ENCODE measurements at places on chromosomes 6 and 20.
A peak's percentile ranks its signal among the peaks of the same experiment; 100 is the strongest.

GRCh38 chr6:87308970-87309369, 13.4 kb upstream of the SMIM8 start:
- no peak for DNase-seq

GRCh38 chr6:27777614-27778355, 134.4 kb downstream of the OR2B2 start:
- no peak for DNase-seq

- no peak for DNase-seq
Measured at GRCh38 chr6:117829594-117830319, 77.3 kb upstream of the SLC35F1 start.

DNA sequence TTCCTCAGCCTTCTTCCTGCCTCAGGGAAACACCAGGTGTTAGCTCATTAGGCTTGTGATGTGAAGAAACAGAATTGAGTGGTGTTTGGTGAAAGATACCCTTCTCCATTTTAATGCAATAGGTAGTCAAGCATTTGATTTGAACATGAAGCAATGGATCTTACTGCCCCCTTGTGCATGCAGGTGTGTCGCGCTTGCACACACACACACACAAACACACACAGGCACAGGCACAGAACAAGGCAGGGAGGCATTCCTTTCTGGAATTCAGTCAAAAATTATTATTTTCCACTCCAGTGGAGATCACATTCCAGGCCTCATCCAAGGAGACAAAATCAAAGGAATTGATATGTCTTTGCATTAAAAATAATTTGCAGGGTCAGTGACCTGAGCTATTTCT, 667.0 kb upstream of the MARCKS start:
- no peak for DNase-seq

DNA sequence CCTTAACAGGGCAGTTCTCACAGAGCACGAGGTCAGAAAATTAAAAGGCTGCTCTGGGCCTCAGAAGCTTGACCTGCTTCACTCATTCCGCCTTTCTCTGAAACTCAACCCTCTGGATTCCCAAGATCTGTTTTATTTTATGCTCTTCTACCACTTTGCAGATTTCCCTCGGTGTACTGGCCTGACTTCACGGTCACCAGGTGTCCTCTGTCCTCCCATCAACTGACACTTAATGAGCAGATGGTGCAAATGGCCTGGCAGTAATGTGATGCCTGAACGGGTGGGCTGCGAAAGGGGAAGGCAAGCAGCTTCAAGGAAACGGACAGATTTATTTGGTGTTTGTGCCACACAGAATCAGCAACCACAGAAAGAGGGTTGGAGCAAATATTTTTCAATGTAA, 169.7 kb upstream of the TFAP2D start:
- no peak for DNase-seq

DNA sequence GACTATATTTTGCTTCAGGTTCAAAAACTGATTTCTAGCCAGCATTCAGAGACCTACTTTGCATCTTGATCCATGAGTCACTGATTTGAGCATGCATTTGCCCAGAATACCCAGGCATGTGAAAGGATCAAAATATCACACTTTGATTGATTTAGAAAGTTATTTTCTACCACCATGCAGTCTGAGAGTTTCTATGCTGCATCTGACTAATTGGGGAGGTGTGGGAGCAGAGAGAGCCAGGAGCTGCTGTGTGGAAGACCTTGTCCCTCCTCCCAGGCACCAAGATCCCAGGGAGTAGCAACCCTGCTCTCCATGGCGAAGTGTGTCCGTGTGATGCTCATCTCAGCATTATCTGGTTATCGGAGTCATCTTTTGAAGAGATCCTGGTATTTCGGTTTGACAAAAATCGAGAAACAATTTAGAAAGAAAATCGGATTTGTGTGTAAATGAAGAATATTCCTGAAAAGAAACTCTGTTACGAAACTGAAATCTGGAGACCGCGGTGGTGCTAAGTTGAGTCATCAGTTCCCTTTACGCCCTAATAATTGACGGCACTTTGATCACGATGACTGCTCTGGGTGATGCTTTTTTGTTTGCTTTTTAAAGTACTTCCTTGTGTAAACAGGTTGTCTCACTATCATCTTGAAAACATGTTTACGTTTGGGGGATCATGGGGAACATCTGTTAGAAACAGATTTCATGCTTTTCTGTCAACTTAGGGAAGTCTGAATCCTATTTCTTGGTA, 193.4 kb downstream of the BACH2 start:
- DNase-seq: no peak

GRCh38 chr20:62646851-62647520, 4.7 kb downstream of the SLCO4A1 start:
- DNase-seq: no peak

DNA sequence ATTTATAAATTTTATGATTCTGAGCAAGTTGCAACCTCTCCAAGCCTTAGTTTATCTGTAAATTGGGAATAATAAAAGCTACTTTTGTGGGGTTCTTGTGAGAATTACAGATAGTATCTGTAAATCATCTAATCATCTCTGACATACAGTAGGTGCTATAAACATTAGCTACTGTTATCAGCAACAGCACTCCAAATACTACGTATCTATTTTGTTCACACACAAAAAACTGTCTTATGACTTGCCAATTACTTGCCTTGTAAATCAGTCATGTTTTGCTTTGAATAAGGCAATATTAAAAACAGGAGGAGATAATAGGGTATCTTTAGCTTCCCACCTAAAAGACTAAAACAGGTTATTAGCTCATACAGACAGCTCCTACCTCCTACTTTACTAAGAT, 36.7 kb downstream of the DTNBP1 start:
- no peak for DNase-seq

- no peak for DNase-seq
Measured at GRCh38 chr20:56347628-56348304, 11.0 kb upstream of the FAM210B start.

DNA sequence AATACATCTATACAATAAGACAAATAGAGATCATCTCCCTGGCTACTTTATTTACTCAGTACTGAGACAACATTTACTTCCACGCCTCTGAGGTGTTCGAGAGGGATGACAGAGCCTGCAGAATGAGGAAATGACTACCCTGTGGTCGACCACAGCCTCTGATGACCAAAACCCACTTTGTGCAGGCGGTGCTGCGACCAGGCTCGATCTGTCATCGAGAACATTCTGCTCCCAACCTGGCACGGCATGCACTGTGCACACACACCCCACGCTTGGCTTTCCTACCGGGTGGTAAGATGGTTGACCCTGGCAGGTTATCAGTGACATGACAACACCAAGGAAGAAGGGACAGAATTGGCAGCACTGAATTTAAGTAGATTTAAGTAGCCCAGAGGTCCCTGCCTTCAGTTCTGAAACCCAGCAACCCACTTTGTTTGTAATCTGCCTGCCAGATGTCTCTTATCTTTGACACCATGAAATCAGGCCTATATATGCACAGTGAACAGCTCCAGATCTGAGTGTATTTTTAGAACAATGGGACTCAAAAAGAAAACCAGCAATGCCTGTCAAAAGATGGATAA, 42.6 kb downstream of the TTI1 start:
- DNase-seq: peak; percentile 17

DNA sequence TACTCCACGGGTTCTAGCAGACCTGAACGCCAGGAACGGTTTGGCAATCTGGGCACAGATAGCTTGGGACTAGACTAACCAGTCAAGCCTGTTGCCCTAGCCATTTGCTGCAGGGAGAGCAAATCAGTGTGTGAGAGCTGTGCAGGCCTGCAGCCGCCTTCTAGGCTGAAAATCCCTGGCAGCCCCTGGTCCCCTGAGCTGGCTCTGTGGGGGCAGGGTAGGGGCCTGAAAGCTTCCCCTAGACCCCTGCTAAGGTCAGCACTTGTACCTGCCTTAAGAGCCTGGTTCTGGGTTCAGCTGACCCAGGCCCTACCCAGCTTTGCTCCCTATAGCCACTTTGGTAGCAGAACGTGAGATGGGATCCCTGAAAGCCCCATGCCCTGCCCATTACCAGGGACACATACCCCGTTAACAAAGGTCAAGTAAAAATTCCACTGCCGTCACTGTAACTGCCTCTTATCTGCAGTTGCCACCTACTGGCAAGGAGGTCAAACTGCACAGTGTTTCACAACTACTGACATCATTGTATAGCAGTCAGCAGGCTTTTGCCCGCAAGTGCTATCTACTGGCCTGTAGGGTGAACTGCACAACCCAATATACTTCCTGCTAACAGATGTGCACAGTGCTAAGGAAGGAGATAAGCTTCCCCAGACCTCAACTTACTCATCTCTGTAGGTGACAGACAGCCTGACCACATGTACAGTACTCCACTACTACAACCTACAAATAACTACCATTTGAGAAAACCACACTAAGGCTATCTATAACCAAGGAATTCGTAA, 95.1 kb upstream of the OLIG3 start:
- peak; percentile 48 for DNase-seq

DNA sequence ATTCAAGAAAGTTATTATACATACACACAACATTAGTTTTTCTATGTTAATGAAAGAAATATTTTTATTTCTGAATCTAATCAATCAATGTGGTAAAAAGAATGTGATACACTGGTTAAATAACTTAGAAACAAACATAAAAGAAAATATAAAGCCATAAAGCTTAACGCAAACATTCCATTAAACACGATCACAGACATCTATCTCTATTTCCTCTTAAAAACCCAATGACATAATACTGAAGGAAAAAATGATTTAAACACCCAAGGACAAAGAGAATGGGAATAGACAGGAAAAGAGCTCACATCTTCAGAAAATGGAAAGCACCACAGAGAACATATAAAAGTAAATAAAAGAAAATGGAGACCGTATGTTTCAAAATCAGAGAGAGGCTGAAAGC, 19.4 kb downstream of the ZUP1 start:
- no peak for DNase-seq

DNA sequence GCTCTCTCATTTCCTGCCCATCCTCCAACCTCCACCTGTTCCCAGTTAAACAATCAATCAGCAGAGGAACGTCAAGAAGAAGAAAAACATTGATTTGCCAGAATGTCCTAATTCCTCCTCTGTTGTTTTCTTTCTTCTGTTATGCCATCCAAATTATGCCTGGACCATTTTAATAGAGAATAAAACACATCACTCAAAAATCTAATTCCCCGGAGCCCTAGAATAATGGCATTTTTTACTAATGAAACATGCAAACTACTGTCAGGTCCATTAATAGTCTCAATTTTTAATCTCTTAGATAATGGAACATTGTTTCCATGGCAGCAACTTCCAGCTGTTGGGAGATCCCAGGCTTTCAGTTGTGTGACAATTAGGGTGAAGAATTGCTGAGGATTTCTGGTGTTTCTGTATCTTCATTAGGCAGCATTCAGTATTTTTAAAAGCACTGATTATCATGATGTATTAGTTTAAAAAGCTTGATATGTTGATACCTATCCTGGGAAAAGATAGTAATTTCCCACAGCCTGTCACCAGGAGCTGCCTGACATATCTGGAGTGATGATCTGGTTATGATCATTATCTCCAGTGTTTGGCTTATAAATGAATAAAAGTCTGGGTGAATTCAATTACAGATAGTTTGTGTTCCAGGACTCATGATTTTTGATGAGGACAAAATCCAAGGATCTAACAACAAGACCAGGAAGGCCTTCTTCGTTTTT, 209.8 kb downstream of the TPBG start:
- no peak for DNase-seq

DNA sequence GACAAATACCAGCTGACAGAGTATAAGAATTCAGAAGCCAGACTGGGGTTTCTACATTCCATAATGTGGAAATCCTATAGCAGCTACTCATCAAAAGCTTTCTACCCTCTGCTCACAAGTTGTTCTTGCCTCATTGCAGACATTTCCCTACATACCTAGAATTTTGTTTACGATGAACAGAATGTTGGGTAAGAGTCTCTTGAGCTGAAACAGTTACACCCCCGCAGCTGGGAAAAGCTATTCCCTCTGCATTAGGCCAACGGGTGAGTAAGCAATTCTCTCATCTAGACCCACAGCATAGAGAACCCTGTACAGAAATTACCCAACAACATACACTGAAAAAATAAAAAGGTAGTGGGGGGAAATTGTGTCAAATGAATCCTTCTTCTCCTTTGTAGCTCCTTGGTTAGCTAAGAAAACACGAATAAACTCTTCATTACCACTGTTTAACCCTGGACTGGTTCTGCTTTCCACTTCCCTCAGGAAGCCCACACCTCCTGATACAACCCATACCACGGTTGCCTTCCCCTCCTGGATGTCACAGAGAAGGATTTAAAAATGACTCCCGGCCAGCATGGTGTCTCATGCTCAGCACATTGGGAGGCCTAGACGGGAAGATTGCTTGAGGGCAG, 215.0 kb upstream of the SHLD1 start:
- no peak for DNase-seq

- no peak for DNase-seq
Measured at GRCh38 chr6:321536-322258, 29.4 kb downstream of the DUSP22 start.

DNA sequence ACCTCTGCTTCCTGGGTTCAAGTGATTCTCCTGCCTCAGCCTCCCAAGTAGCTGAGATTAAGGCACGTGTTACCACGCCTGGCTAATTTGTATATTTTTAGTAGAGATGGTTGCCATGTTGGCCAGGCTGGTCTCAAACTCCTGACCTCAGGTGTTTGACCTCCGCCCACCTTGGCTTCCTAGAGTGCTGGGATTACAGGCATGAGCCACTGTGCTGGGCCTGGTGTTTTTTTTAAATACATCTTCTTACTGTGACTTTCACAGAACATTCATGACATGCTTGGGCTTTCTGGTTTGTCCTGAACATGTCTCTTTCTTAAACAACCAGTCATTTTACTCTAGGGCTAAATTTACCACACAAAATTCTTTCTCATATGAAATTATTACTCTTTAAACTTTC, 34.7 kb upstream of the FAM8A1 start:
- no peak for DNase-seq

DNA sequence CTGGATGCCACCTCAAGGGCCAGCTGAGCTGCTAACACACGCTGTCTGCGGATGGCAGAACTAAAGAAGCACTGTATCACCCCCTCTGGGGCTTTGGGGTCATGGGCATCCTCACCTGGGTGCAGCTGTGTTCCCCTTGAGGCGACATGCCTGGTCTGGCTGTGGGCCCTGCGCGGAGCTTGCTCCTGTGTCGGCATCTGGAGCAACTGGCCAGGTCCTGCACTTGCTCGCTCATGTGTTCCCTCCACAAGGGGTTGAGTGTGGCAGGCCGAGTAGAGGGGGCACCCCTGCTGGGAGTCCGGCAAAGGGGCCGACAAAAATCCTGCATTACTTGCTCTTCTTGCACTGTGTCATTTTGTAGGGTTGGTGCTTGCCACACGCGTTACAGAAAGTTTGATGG, 189.0 kb downstream of the CDKAL1 start:
- no peak for DNase-seq

- DNase-seq: no peak
Measured at GRCh38 chr6:149463781-149464180, 21.0 kb downstream of the ZC3H12D start.

- DNase-seq: no peak
Measured at GRCh38 chr6:170448317-170448716, 104.8 kb downstream of the PSMB1 start.

- DNase-seq: no peak
Measured at GRCh38 chr6:125842091-125842626, 51.4 kb downstream of the NCOA7 start.

DNA sequence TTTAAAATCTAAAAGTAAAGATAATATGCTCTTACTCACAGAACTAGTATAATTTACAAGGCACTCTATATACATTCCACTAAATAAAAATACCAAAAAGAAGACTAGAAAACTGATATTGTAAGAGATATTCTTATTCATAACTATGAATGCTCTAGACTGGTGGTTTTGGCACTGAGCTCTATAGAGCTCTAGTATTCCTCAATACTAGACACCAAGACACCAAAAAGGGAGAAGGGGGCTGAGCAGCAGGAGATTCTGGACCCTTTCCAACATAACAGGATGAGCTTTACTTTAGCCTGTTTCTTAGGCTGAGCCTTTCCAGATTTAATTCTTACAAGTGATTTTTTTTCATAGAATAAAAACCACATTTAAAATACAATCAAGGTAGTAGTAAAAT, 173.6 kb downstream of the COL21A1 start:
- DNase-seq: no peak
